ENCODE measurements at places on chromosomes 3 and 15.

DNA sequence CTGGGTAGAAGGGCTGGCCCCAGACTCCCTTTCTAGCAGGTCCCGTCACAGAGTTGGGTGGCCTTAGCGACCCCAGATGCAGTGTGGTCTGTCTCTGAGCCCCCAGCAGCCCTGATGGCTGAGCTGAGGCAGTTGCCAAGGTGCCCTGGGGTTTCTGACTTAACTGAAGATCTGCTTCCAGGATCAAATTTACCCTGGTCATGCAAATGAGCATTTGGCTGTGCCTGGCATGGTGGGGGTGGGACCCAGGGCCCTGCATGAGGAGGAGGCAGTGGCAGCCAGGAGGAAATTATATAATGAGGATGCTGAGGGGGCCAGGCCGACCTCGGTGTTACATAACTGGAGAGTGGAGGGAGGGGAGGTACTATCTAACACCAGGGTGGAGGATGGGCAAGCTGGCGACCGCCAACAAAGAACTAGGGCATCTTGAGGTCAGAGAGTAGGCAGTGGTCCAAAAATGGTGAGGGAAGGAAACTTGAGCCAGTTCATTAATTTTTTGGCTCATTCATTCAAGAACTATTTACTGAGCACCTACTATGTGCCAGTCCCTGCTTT, 16.4 kb downstream of the PLEKHO2 start:
- DNase-seq = no peak

- DNase-seq = no peak
Observed at GRCh38 chr15:58423831-58424608, 7.8 kb upstream of the LIPC start.

DNA sequence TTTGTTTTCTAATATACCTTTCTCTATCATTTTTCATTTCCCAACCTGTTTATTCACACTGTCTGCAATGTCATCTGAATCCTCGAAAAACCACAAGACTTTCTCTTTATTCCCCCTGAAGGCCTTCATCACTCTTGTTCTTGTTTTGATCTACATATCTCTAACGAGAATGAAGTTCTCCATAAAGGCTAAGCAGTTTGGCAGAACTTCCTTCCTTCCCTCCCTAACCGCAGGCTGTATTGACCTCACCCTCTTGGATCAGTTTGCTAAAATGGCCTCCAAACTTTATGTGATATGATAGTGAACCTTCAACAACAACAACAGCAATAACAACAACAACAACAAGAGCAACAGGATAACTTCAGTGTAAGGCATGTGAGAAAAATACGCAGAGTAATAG, 392.8 kb downstream of the TIGIT start:
- no peak for DNase-seq

DNA sequence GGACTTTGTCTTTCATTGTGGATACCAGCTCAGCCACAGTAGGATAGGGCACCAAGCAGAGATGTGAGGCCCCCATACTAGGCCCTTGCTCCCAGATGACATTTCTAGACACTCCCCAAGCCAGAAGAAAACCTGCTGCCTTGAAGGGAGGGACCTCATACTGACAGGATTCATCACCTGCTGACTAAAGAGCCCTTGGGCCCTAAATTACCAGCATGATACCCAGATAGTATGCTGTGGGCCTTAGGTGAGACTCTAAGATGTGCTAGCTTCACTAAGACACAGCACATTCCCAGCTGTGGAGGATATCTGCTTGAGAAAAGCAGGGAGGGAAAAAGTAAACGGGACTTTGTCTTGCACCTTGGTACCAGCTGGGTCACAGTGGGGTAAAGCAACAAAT, 324.0 kb downstream of the TBL1XR1 start:
- no peak for DNase-seq

DNA sequence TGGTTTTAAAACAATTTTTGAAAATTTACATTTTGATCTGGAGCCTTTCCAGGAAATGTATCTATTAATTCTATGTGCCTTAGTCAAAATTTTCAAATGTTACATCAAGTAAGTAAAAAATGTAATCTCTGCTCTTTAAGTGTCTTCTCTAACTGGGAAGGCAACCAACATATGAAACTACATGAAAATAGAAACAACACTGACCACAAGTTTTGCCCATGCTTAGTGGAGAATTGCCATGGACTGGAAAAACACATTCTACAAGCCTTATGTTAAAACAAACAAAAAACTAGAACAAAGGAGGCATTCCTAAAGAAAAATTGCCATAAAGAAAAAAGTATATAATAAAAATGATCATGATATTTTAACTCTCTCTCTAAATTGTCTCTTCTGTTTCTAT, 75.9 kb upstream of the SPRED1 start:
- DNase-seq = no peak

- DNase-seq = no peak
Observed at GRCh38 chr3:31432897-31433678, 99.6 kb upstream of the STT3B start.

- no peak for DNase-seq
Observed at GRCh38 chr3:142022381-142022780, 127.0 kb downstream of the TFDP2 start.

DNA sequence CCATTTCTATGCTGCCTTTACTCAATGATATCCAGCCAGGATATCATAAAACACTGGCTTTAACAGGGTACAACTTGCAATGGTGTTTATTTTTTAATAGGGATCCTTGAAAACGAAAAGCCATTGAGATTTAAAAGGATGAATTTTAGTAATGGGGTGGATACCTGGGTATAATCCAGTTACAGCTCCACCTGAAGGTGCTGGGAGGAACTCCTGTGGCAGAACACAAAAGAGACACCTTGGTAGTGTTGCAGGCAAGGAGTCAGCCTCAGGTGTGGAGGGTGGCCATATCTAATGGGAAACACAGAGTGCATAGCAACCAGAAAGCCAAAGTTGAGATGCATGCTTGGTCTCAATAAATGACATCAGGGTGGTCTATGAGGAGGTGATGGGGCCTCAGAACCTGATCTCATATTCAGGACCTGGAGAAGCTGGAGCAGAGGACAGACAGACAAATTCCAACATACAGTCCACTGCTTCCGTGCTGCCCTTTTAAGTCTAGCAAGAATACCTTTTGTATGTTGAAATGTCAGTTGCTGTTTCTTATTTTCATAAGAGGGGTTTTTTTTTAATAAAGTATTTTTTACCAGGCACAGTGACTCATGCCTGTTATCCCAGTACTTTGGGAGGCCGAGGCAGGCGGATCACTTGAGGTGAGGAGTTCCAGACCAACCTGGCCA, 12.0 kb upstream of the PAQR9 start:
- no peak for DNase-seq

Measured in NCI-H1436 (cell line).